ENCODE measurements at places on chromosomes 2 and 18.

GRCh38 chr2:43634604-43635306, 2.3 kb upstream of the PLEKHH2 start:
- DNase-seq = no peak

GRCh38 chr2:136118819-136119716, 1.1 kb upstream of the CXCR4 start:
- peak; percentile 79 for DNase-seq

DNA sequence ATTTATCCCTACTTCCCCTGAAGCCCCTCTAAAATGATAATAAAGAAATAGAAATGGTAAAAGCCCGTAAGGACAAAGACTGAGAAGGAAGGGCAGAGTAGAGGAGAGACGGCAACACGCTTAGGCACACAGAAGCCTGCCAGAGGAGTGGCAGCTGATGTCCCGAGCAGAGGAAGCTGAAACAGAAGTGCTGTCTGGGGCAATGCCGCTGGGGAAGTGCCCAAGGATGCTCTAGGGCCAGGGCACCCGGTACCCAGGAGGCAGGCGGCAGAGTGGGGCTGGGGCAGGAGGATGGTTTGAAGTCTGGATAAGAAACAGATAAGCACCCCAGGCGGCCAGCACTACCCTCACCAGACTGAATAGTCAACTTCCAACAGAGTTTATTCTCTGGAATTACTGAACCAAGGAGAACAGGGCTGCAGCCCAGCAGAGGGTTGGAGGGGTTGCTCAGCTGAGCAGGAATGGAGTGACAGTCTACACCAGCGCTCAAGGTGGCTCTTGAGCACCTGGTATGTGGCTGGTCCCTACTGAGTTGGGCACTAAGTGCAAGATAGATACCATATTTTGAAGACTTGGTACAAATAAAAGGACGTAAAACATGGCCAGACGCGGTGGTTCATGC, 22.4 kb downstream of the TMEM37 start:
- no peak for DNase-seq

DNA sequence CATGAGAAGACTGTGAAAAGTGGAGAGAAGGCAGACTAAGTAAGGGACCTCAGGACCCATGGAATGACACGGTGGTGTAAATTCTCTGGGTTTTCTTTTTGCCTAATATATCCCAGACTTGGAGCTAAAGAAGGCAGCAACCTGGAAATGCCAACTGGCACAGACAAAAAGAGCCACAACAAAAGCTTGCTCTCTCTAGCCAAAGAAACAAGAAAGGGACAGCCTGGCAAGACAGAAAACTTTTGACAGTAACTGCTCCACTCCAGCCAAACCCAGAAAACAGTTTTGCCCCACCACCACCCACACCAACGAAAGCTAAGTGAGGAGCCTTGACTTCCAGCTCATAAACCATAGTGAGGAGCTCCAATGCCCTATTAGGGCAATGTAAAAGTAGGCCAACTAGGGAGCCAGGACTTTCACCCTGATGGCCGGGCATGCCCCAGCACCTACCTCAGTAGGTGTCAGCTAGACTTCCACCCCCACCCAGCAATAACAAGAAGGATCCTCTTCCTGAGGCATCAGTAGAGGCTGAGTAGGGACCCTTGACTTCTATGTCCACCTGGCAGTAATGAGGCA, 35.5 kb downstream of the PELI1 start:
- DNase-seq = no peak

Data from stimulated activated CD8-positive, alpha-beta memory T cell treated with anti-CD3 and anti-CD28 coated beads, Interleukin-4, amount 100 ng/mL, for 1 hour (primary cell).